Activated naive CD8-positive, alpha-beta T cell treated with anti-CD3 and anti-CD28 coated beads, Interleukin-2, amount 50 U/mL, for 16 hours (primary cell): ENCODE measurements at places on chromosomes 4 and X.

GRCh38 chr4:32831104-32831503 lies 2110.9 kb downstream of the PCDH7 start:
- DNase-seq, result no peak

DNA sequence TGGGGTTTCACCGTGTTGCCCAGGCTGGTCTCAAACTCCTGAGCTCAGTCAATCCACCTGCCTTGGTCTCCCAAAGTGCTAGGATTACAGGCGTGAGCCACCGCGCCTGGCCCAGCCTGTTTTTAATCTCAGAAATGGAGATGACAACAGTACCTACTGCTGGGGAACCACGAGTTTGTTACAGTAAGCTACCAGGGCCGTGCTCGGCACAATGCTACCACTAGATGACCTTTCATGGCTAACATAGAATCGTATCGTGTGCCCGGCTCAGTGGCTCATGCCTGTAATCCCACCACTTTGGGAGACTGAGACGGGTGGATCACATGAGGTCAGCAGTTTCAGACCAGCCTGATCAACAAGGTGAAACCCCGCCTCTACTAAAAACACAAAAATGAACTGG lies 90.8 kb upstream of the SLC34A2 start:
- no peak for DNase-seq

- DNase-seq, result no peak
These were observed 75.3 kb upstream of the FRMPD3 start for GRCh38 chrX:107374132-107374531.

- no peak for DNase-seq
These were observed at the start of gene DLG3 for GRCh38 chrX:70444326-70444945. DLG3 (plus strand) TSS chrX:70444835; CDS start chrX:70445202, 367 bp downstream.

DNA sequence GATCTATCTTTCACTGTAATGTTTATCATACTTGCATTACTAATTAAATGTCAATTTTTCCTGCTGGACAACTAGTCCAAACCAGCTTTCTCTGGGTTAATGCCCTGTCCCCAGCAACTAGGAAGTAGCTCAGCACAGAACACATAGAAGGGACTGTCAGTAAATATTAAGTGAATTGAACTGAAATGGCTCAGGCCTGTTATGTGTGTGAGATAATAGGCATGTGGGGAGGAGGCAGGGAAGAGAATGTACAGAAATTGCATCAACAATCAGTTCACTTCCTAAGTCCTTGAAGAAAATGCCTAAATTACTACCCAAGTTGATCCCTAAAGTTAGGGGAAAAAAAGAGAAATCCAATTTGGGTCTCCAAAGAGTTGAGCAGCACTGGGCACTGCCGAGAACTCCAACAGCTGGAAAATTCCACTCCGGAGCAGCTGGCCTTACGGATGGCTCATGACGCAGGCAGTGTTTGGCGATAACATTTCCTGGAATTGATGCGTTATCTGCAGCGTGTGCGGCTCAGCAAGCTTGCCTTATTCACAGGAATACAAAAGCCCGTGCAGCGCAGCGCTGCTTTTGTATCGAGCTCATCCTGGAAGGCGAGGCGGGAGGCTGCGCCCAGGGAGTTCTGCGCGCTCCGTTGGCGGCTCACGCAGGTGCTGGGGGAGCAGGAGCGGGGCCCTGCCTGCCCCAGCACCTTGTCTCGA lies 297.3 kb upstream of the LCORL start:
- DNase-seq, result no peak

- no peak for DNase-seq
These were observed 11.9 kb downstream of the PSAPL1 start for GRCh38 chr4:7422898-7423180.

- no peak for DNase-seq
These were observed 61.5 kb upstream of the CLCN4 start for GRCh38 chrX:10095246-10095645.

DNA sequence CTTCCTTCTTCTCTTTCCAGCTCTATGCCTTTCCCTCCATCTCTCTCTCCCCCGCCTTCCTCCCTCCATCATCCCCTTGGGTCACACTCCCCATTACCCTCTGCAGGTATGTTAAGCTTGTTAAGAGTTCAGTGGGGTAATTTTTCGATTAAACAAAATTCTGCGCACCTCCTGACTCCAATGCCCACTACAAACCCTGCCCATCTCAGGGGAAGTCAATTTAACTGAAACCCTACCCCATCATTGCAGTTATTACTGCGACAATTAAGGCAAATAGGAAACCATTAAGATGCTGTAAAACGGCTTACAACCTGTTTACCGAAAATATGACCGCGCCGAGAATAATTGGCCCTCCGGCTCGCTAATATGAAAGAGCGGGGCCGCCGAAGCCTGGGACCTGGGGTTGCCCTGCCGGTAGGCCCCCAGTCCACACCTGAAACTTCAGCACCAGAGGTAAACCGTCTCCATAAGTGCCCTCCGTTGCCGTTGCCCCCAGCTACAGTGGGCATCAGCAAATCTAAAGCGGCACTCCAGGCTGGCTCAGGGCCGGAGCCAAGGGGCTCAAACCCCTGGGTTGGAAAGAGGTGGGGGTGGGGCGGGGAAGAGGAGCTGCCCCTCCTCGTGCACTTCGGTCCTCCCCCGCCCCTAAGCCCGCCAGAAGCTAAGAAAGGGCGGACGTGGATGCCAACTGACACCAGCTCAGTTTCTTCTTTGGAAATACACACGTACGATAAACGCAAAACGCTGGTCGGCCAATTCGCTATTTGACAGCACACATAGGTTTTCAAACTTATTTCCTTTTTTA lies 4.8 kb downstream of the ARX start:
- DNase-seq, result no peak

DNA sequence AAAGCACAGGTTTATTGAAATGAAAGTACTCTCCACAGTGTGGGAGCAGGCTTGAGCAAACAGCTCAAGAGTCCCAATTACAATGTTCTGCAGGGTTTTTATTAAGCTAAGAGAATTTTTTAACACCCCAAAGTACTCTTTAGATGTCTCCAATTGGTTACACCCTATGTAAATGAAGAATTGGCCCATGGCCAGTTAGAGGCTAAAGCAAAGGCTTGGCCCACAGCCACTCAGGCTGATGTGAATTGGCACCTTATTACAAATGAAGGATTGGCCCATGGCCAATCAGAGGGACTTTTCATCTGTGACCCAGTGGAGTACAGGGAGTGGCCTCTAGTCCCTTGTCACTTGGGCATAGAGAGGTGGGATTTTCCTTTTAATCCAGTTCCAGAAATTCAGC lies 30.1 kb upstream of the IQCM start:
- DNase-seq, result no peak

DNA sequence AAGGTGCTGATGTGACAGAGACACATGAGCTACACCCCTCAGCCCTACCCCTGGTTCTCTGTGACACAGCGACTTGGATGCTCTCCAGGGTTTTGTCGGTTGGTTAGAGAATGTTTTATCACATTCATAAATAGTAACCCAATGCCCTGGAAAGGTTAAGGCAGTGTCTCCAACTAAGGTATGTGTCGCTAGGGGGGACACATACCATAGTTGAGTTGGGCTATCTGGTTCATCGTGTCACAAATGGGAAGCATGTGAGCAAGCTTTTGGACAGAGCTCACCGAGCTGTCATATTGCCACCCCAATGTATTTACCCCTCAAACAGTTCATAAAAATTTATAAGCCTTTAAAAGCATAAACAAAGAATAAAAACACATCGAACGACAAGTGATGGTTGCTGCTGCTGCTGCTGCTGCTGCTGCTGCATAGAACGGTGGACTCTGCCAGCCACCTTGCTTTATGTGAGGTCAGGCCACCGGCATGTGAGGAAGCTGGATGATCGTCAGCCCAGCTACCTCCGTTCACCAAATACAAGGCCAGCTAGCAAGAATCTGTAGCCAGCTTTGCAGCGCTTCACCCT lies 55.9 kb downstream of the STOX2 start:
- no peak for DNase-seq

DNA sequence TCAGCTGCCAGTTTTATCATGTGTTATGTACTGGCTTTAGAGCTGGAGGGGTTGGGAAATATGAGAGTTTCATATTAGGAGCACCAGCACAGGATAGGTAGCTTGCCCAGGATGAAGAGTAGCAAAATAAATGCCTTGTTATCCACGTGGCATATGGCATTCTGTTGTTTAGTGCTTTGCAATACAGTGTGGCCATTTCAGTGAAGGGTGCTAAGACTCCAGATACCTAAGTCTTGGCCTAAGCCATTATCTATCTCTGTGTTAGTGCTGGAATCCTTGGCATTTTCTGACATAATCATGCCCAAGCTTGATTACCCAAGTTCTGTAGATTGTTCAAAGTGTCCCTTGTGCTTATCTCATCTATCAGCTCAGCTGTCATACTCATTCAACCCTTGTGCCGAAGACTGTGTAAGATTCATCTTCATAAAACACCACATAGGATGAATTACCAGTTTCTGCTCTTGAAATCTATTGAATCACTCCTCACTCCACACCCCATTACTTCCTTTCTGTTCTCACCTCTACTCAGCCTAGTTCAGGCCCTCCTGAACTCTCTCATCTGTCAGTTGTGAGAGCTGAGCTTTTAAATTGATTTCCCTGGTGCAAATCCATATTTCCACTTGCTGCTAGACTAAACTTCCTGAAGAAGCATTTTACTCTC lies 73.5 kb downstream of the CLCN5 start:
- DNase-seq, result no peak

DNA sequence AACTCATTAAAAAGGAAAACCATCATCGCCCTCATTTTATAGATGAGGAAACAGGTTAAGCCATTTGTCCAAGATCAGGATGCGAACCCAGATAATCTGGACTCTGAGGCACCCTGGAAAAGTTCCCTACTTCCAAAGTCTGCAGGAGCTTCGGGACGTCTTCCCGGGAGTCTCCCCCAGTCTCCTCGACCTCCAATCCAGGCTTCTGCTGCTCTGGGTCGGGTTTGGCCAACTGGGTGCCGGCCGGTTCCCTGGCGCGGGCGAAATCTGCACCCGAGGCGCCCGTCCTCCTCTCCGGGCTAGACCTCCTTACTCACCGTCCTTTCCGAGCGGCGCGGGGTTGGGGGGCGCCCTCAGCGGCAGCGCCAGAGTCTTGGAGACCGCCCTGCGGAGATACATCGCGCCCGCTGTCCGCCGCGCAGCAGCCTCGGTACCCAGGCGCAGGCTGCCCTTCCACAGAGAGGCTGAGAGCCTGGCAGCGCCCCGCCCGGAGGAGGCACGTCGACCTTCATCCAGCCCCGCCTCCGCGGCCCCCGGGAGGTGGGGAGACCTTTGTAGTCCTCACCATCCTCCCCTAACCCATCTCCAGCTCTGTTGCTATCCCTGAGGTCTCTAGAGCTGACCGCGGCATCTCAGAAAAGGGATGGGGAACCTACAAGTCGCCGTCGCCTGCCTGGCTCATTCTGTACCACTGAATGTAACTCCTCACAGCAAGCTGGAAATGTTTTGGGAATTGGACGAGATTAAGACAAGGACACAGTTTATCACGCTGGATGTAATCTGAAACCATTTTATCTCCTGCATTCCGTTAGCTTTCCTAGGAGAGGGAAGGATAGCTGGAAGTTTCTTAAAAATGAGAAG lies at the start of gene MGARP:
TSS of gene MGARP (minus strand) at position 466 of the 861 bp plus-strand sequence. CDS start at position 399, 67 bp downstream.
- no peak for DNase-seq

DNA sequence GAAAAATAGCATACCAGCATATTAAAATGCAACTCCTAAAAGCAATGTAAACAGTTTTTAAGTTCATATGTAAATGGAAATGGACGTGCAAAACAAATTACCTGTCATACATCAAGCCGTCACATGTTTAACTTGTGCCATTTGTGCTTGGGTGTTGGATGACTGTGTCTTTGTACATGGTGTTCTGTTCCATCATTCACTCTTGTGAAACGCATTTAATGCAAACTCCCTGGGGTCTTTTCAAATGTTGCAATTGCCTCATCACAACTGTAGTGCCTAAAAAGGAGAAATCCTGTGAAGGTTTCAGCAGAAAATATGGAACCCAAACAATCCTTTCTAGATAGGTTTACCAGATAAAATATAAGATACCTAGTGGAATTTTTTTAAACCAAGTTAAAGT lies 52.4 kb downstream of the PHOX2B start:
- DNase-seq, result no peak

DNA sequence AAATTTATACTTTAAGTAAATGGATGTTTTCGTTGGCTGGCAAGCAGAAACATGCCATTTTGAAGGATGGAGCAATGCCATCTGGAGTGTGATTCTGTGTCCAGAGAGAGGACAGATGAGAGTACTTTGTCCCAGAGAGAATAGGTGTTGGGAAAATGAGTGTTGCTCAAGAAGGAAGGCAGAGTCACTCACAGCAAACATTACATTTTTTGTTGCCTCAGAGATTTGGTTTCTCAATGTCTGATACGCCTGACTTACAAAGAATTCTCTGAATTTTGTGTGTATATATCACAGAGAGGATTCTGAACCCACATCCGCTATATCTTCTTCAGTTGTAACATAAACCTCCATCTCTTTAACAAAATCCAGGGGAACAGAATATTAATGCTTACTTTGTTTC lies 102.8 kb upstream of the PCDH18 start:
- no peak for DNase-seq

GRCh38 chr4:92060333-92060732 lies 243.4 kb upstream of the GRID2 start:
- DNase-seq, result no peak

DNA sequence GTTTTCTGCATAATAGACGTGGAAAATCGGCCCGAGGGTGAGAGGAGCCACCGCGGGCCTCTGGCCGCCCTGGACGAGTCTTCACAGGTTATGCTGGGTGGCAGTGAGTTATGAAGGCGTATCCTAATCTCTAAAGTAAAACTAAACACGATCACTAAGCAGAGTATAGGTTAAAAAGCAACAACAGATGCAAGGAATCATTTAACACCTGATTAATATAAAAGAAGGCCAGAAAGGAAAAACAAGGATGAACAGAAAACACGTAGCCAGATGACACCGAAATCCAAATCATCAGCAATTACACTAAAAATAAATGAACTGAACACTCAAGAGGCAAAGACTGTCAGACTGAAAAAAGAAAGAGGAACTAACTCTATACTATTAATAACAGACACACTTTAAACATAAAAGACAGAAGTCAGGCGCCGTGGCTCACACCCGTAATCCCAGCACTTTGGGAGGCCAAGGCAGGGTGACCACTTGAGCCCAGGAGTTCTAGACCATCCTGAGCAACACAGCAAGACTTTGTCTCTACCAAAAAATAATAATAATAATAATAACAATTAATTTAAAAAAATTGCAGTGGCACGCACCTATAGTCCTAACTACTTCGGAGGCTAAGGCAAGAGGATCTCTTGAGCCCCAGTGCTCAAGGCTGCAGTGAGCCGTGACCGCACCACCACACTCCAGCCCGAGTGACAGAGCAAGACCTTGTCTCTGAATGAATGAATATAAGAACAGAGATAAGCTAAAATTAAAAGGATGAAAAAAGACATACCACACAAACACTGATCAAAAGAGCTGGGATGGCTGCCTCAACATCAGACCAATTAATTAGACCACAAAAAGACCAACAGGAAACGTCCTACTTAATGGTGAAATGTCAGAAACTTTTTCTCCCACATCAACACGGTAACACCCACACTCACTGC lies 30.0 kb downstream of the CTBP1 start:
- DNase-seq, result no peak

GRCh38 chr4:23091711-23092110 lies 399.0 kb downstream of the GBA3 start:
- DNase-seq, result no peak

DNA sequence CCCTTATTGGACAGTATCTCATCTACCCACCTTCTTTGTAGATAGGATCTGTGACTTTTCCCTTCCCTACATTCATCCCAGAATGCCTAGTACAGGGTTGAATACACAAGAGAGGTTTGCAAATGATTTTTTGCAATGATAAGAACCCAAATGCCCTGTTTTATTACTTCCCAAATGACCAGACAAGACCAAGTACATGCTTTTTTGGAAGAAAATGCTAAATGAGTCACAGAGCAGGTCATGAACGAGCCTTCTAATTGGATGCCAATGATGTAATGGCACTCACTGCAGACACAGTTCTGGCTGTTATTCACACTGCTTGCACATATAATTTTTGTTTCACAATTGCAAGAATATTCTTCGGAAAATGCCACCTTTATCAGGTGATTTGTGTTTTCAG lies 17.8 kb upstream of the GABRQ start:
- DNase-seq, result no peak
